Stimulated activated CD4-positive, alpha-beta T cell treated with anti-CD3 and anti-CD28 coated beads, TNF-alpha, amount 100 ng/mL, for 48 hours (primary cell): ENCODE measurements at places on chromosomes 1 and 21.

DNA sequence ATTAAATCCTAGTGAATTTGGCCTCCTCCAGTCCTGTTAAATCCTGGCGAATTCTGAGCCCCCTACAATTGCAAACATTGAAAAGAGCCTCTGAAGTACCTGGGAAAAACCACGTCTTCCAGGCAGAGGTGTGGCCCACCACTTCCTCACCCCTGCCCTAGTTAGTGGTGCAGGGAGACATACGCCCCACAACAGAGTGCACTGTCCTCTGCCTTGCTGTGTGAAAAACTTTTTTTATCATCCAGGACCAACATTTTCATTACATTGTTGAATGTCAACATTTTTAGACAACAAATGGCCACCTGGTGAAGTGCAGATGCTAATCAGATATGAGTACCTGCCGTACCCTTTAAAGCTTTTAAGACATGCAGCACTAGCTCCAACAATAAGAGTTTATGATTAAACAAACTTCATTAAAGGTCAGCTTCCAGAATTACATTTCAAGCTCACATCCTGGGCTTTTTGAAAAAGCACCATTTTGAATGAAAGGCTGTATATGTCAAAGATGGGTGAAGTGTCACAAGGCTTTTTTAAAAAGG, 13.6 kb upstream of the TMPRSS2 start:
- DNase-seq: no peak

GRCh38 chr1:87563211-87563610, 234.5 kb downstream of the LMO4 start:
- DNase-seq: no peak

DNA sequence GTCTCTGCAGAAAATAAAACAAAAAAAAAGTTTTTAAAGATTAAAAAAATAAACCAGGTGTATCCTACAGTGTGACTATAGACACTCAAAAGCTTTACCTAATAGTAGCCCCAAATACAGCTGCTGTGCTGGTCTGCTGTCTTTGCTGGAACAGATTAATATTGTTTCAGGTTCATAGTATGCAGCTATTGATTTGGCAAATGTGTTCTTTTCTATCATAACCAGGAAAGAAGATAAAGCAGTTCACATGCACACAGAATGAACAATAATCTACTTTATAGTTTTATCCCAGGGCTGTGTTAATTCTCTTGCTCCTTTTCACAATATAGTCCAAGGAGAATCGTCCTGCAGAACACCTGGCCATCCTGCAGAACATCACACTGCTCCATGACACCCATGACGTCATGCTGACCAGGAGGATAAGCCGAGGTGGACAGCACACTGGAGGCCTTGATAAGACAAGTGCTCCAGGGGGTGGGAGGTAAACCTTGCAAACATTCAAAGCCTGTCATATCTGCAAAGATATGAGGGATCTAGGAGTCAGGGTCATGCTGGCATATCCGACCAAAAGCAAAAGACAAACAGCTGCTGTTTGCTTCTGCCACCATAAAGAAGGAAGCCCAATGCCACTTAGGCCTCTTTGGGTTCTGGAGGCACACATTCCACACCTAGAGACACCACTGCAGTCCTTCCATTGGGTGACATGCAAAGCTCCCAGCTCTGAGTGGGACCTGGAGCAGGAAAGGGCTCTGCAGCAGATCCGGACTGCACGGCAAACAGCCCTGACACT, 86.1 kb upstream of the SLC2A1 start:
- no peak for DNase-seq

DNA sequence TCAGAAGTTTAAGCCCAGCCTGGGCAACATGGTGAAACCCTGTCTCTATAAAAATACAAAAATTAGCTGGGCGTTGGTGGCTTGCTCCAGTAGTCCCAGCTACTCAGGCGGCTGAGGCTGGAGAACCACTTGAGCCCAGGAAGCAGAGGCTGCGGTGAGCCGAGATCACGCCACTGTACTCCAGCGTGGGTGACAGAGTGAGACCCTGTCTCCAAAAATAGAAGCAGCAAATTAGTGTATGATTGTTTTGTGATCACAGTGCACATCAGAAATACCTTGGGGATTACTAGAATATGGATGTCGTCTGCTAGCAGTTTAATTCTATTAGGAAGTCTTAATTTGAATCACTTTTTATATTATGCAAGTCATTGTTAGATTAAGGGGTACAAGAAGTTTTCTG, 59.0 kb downstream of the ZBTB17 start:
- DNase-seq: no peak

DNA sequence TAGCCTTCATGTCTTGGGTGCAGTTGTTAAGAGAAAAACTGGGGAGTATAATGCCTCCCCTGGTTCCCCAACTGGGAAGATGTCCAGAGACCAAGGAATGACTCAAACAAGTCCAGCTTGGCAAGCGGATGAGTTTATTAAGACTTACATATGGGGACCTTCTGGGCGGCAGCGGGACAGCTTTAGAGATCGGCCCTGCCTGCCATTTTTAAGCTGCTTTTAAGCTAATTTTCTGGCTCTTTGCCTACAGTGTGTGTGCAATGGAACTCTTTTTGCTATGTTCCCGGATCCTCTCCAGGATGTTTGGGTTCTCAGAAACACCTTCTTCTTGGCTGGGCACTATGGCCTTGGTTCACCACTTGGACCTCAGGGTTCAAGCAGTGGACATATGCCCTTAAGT, 99.5 kb downstream of the RYR2 start:
- DNase-seq: no peak

GRCh38 chr1:185328255-185328654, 11.2 kb upstream of the IVNS1ABP start:
- no peak for DNase-seq
